ENCODE measurements at places on chromosomes 16 and 17.
A peak's percentile ranks its signal among the peaks of the same experiment; 100 is the strongest.

GRCh38 chr16:88477631-88478519 lies 24.8 kb downstream of the ZFPM1 start:
- no peak for DNase-seq

DNA sequence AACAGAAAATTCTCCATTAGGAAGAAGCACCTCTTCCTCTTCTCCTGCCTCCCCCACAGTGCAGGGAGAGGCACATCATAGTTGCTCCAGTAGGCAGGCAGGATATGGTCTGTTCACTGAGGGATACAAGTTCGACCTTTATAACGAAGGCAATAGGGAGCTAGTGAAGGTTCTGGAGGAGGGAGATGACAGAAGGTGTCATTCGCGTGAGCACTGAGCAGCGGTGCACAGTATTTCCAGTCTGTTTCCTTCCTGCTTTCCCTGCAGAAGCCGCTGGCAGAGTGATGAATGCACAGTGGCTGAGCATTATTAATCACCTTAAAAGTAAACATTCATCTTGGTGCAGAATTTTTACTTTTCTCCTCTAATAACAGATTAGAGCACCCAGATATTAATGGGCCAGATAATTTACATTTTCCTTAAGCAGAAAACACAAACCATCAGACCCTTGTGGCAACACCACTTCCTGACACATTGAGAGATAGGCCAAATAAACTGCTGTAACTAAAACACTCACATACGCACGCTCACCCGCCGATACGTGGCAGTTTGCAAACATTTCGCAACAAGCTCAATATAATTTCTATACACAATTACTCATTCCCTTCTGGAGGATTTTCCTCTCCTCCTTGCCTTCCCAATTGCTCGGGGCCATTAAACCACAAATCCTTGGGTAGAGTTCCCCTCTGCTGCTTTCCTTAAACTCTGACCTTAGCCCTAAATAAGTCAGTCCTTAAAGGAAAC lies 69.5 kb downstream of the AIPL1 start:
- peak; percentile 12 for DNase-seq

- DNase-seq, result no peak
Observed at GRCh38 chr17:1930337-1930645, 94.8 kb downstream of the RTN4RL1 start.

DNA sequence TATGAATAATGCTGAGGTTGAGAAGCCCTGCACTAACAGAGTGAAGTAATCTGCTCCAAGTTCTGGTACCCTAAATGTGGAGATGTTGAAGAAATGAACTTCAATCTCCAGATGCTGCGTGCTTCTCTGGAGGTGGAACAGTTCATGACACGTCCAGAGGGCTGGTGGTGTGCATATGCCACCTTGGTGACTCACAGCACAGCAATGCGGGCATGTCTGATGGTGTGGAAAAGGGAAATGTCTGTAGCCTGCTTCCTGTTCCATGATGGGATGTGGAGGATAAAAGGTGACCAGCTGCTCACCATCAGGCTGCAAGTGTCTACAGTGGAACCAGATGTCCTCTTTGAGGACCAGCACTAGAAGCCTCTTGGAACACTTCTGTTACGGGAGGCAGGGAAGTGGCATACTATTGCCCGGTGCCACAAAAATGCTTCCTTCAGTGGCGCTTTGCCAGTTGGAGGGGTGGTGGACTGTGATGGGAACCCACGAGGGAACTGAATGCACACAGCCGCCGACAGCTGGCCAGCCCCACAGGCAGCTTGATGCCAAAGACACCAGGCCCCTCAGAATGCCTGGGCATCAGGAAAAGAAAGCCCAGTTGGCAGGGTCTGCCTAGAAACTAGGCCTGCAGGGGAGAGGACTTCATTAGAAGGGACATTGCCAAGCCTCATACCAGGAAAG lies 19.9 kb downstream of the SNX11 start:
- DNase-seq, result no peak

GRCh38 chr17:38916771-38917170 lies 8.6 kb upstream of the LASP1NB start:
- no peak for DNase-seq

GRCh38 chr17:49180998-49181635 lies 29.3 kb downstream of the GNGT2 start:
- no peak for DNase-seq

DNA sequence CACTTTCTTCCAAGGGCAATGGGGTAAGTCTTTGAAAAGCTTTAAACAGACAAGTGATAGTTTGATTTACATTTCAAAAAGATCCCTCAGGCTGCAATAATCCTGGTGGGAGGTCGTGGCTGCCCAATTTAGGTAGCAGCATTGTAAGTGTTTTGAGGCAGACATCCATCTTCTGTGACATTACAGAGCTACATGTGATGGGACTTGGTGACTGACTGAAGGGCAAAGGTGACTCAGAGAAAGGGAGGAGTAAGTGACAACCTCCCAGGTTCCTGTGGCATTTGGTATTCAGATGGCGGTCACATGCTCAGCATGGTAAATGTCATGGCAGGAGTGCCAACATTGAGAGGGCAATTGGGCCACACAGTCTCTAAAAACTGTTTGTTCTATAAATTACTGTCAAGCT lies 26.5 kb downstream of the STAT3 start:
- peak; percentile 61 for DNase-seq

DNA sequence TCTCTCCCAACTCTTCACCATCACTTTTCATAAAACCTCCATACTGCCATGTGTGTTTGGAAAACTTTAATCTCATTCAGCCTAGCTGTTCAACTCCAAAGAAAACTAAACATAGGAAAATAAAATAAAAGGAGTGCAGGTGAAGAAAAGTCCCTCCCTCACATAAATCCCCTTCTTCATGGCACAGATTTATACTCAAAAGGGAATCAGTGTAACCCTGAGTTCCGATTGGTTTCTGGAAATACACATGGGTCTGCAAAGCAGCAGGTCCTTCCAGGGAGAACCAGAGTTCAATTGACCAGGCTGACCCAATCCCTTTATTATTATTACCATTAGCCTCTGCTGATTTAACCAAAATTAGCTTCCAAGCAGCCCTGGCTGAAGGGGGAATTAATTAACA lies 8.9 kb upstream of the HOXB2 start:
- no peak for DNase-seq

DNA sequence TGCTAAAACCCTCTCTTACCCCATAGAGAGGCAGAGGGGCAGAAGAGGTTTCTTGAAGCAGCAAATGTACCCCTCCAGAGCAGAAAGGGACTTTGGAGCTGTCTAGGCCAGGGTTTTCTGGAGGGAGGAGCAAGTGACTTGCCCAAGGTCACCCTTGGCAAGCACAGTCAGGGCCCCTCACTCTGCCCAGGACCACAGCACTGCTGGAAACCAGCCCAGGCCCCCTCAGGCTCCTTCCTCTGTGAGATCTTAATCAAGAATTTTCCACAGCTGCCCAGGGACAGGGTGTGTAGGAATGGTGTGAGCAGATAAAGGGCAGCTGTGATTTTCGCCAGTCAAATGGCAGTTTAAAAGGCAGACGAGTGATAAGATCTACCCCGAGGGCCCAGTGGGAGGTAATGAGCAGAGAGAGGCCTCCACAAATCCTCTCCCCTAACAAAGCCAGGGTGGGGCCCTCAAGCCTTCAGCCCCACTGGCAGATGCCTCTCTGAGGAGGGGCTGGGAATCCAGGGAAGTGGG lies 3.9 kb upstream of the SLC12A3 start:
- DNase-seq, result no peak

DNA sequence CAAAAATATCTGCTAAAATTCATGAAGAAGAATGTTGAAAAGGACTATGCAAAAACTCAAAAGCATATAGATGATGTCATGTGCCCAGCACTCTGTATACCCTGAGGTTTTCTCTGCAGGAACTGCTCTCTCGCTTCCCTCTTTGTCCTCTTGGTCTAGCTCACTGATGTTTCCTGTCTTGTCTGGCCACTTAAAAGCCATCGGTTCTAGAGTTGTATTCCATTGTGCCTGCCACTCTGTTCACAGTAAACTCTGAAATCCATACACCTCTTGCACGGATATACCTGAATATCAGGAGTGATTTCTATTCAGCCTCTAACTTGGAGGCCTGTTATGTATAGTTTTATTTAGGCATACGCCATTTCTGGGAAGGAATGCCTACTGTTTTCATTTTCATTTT lies 101.0 kb upstream of the CNTNAP4 start:
- DNase-seq, result no peak

DNA sequence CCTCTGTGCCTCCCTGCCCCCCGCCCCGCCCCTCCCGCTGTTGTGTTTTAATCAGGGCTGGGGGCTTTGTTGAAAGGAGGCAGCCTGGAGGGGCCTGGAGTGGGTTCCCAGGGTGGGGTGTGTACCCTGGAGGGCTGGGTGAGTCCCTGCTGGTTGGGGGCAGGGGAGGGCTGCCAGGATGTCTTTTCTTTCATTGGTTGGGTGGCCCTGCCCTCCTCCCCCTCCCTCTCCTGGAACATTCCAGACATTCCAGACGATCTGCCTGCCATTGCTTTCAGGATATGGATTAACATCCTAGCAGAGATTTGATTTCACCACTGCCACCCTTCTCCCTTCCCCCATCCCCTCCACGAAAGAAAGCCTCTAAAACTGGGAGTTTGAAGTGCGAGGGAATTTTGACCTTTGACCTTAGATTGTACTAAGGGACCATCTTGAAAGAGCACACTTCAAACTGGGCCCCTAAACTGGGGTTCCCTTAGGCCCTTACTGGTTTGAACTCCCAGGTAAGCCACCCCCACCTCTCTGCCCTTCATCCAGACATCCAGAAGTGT lies 25.3 kb downstream of the IGF2BP1 start:
- DNase-seq, result no peak

DNA sequence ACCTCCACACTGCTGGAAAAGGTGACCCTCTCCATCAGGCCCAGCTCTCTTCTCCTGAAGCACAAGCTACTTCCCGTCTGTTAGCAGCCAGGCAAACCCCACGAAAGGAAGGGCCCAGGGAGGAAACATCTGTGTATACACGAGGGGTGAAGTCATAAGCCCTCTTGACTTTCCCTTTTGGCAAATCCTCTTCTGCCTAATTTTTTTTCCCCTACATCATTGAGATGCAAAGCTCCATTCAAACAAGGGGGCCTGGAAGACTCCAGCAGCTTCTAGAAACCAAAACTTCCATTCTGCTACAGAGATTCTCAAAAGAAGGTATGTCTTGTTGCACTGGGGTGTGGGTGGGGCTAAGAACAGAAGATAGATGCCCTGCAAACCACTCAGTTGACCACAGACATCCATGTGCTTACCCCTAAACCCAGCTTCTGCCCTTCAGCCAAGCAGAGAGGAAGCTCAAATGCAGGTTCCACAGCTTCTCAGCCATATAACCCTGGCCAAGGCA lies 145.6 kb upstream of the RCVRN start:
- peak; percentile 37 for DNase-seq

- no peak for DNase-seq
Observed at GRCh38 chr16:89572073-89572484, 3.5 kb upstream of the CPNE7 start.

- DNase-seq, result no peak
Observed at GRCh38 chr16:58498341-58499091, 1.4 kb upstream of the NDRG4 start.

DNA sequence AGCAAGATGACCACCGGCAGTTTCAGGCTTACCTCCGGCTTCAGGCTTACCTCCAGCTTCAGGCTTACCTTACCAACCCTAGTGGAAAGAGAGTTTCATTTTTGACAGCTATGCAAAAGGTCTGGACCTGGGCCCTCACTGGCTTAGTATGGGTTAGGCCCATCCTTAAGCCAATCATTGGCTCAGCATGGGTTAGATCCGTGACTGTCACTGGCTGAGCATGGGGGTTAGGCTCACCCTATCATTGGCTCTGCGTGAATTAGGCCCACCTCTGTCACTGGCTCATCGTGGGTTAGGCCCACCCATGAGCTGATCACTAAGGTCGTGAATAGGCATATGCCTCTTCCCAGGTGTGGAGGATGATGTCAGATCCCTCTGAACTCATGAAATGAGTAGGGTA lies 8.1 kb downstream of the NDE1 start:
- DNase-seq, result no peak

DNA sequence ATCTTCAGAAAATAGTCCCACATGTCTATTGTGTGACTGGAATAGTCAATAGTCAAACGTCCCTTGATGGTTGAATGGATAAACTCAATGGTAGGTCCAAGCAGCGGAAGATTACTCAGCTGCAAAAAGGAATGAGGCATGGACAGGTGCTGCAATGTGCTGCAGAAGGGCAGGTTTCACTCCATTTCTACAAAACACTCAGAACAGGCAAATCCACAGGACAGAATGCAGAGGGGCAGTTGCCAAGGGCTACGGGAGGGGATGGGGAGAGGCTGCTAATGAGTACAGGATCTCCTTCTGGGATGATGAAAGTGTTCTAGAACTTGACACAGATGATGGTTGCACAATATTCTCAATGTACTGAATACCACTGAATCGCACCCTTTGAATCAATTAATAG lies 151.0 kb downstream of the RBFOX3 start:
- no peak for DNase-seq

- peak; percentile 44 for DNase-seq
Observed at GRCh38 chr16:78437352-78437968, 338.0 kb downstream of the WWOX start.

GRCh38 chr17:30543456-30543855 lies 66.2 kb downstream of the GOSR1 start:
- no peak for DNase-seq

- DNase-seq, result peak; percentile 60
Observed at GRCh38 chr17:76240461-76241203, at the start of gene RNF157. TSS of gene RNF157 (minus strand) at chr17:76240493. CDS start at chr17:76240240, 253 bp downstream.
